Brain pericyte (primary cell): ENCODE measurements at places on chromosomes 7 and 10.

DNA sequence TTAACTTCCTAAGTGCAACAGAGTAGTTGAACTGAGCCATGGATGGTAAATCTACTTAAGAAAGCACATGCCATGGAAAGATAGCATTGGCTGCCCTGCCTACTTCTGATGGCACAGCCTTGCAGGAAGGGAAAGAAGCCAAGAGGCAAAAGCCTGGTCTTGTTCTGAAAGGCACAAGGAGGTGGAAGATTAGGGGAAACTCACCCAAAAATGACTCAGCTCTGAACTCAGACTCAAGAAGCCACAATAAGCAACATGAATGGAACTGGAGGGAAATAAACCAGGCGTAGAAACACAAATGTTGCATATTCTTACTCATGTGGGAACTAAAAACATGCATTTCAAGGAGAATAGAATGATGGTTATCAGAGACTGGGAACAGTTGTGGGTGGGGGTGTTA lies 20.8 kb upstream of the ALOX5 start:
- no peak for DNase-seq

GRCh38 chr7:12570534-12571461 lies at the start of gene SCIN:
Gene SCIN, plus strand, starts transcription at chr7:12570720. Its CDS starts 67 bp downstream, at chr7:12570787.
- no peak for DNase-seq

- no peak for DNase-seq
Observed at GRCh38 chr10:76333796-76334195, 902.4 kb downstream of the LRMDA start.

GRCh38 chr10:43427166-43427825 lies 9.6 kb upstream of the ZNF487 start:
- no peak for DNase-seq

- DNase-seq: no peak
Observed at GRCh38 chr7:80135309-80136104, 876 bp downstream of the GNAI1 start.

- no peak for DNase-seq
Observed at GRCh38 chr10:124225467-124226270, 132.3 kb upstream of the CHST15 start.

DNA sequence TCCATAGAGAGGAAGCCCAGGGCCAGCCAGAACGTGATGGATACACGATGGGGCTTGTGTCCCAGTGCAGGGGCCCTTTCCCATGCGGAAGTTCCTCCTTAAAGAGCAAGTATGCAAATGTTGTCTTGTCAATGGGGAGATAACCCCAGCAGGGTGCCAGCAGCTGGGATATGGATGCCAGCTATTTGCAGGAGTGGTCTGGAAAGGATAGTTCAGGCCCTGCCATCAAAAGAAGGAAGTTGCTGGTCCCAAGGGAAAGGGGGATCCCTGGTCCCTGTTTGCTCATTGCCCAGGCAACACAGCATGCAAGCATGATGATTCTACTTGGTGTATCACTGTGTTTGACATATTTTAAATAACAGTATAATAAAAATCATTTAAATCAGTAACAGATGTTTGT lies 73.1 kb upstream of the HECW1 start:
- peak; percentile 15 for DNase-seq
